Mucosa of descending colon (tissue), 3 donors: ENCODE measurements at places on chromosomes 12 and 14. TPM values are rescaled to one million over a fixed set of nuclear protein-coding genes. Genes with fewer than 3 reads are reported as not detected.

DNA sequence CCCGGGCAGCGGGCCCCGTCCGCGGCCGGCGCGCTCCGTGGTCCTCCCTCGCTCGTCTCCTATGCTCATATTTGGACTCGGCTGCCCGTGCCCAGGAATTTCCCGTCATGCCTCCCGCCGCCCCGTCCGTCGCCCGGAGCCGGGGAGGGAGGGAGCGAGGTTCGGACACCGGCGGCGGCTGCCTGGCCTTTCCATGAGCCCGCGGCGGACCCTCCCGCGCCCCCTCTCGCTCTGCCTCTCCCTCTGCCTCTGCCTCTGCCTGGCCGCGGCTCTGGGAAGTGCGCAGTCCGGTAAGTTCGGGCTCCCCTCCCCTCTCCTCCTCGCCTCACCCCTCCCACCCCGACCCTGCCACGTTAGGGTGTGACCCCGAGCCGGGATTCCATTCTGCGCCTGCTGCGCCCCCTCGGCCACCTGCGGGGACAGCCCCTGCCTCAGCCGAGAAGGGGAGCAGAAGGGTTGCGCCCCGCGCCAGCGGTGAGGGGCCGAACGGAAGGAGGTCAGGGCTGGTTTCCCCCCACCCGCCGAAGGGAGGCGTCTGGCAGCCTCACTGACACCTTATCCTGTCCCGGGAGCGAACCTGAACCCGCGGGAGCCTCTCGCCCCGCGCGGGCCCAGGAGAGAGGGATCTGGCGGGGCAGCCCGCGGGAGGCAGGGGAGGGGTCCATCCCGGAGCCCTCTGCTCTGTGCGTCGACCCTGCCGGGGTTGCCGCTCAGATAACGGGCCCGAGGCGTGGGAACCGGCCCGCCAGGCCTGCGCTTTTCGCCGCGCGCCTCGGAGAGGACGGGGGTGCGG, at the start of gene MSRB3:
Gene MSRB3 (plus strand): TSS at position 108 of the 793 bp plus-strand sequence. CDS start 29,897 bp downstream, outside the sequence.
- DNase-seq: peak; percentile 41

DNA sequence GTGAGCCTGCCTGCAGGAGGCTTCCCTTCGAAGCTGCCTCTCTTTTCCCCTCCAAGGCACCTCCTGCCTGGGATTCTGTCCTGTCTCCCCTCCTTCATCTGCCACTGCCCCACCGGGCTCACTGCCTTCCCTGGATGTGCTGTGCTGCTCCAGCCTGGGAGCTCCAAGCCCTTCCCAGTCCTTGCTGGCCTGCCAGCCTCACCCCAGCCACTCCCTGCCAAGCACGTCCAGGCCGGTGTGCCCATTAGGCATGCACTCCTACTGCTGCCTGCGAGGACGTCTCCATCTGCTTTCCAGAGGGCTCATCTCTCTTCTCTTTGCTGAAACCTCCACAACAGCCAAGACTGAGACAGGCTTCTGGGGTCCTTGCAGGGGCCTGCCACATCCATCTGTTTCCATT, 8.4 kb upstream of the SLC25A47 start:
- DNase-seq: peak; percentile 28

DNA sequence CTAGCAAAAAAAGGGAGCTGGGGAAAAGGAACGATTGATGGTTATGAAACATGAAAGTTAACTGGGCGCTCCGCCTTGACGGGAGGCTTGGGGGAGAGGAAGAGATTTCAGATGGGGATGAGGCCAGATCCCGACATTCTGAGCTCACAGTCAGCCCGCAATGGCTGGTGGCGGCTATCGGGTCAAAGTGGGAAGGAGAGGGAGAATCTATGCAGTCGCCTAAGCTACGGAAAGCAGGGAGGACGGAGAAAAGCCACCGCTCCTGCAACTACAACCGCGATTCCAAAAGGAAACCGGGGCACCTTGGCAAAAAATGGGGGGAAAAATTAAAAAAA, 502 bp downstream of the MPHOSPH9 start:
- no peak for DNase-seq

GRCh38 chr14:24411443-24412389, 12.9 kb downstream of the NYNRIN start:
- peak; percentile 56 for DNase-seq

The NEUROD4 gene
- total RNA-seq: not detected

The STON2 gene
- total RNA-seq: 31.1 TPM

The SP1 gene
- total RNA-seq: 96.1 TPM

- DNase-seq: no peak
Measured at GRCh38 chr14:64604001-64604400, 54.2 kb downstream of the PPP1R36 start.
